Stimulated activated CD4-positive, alpha-beta T cell treated with anti-CD3 and anti-CD28 coated beads, Interleukin-12 subunit alpha, Interleukin-12 subunit beta, amount 100 ng/mL, for 4 hours (primary cell): ENCODE measurements at places on chromosomes 13 and 19.

- no peak for DNase-seq
These were observed 4.1 kb downstream of the ENOX1 start for GRCh38 chr13:43782686-43783085.

DNA sequence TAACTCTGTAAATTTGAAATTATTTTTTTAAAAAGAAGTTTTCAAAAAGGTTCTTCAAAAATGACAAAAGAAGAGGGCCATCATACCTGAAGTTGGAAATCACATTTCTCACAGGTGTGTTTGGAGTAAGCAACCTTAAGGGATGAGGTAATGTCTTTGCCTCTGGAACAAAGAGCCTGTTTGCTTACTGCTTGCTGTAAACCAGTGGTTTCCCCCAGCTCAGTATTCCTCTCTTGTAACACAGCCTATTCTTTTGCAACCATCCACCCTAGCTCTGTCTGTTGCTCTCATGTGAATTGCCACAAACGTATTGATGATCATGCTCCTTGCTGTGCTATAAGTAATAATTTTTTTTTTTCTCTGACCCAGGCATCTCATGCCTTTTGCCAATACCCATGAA, 38.1 kb downstream of the UCHL3 start:
- DNase-seq, result no peak

DNA sequence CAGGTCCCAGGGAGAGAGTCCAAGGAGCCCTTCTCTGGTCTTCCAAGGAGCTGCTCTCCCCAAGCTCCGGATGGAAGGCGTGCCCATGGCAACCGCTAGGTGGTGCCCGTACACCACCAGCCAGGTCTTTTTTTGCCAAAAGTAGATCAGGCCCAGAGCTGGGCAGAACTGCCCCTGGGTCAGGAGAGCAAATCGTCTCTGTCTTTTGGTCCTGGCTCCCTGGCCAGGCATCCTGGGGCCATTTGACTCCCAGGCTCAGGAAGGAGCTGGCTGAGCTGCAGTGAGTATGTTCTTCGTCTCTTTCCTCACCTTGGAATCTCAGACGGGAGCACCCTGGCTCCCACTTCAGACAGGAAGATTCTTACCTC, 24.6 kb upstream of the BCL3 start:
- DNase-seq, result peak; percentile 73

GRCh38 chr19:40341601-40342482, 6.4 kb downstream of the C19orf47 start:
- no peak for DNase-seq

DNA sequence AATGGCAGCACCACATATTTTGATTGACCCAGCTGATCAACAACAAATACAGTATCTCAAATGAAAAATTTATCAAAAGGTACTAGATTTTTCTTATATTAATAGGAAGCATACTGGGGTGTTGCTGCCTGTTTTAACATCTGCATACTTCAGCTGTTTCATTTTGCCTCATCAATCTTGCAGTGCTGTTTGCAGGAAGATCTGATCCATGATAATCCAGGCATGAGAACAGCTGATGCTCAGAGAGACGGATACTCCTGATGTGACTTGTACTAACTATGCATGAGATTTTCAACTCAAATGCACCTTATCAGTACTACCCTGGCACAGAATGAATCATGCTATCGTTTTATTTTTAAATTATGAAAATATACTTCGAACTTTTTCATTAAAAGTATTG, 2136.8 kb downstream of the PCDH9 start:
- DNase-seq, result no peak

- no peak for DNase-seq
These were observed 1551.8 kb downstream of the SLITRK1 start for GRCh38 chr13:82330499-82330898.

DNA sequence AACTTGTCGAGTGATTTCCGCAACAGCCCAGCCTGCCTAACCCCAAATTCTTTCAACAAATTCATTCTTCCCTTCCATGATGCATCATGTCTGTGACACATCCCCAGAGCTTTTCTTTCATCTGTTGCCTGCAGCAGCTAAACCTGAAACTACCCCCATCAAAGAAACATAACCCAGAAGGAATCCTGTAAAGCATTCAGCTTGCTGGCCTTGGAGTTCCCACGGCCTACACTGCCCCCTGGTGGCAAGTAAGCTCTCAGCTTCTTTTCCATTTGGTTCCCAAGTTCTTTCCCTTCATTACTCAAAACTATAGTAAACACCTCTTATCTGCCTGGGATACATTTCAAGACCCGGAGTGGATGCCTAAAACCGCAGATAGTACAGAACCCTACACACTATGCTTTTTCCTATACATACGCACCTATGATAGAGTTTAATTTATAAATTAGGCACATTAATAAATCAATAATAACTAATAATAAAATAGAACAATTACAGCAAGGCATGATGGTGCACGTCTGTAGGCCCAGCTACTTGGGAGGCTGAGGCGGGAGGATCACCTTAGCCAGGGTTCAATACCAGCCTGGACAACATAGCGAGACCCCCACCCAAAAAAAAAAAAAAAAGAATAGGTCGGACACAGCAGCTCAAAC, 7.4 kb downstream of the ETHE1 start:
- peak; percentile 78 for DNase-seq

GRCh38 chr13:94121686-94122085, 357.8 kb downstream of the DCT start:
- no peak for DNase-seq

DNA sequence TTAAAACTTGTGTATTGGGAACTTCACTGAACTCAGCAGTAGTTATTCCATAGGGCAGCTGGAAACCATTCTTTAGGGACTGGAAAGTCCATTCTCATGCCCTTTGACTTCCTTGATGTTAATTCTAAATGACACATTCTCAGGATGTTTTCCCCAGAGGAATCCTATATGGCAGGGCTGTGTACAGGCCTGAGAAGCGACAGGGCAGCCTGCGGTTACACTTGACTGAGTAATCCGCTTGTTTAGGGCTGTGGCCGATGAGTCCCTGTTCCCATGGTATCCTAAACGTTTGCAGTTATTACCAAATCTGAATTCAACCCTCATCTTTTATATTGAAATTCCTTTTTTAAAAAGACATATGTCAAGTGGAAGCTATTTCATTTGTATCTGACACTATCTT, 83.5 kb downstream of the COL4A2 start:
- no peak for DNase-seq

DNA sequence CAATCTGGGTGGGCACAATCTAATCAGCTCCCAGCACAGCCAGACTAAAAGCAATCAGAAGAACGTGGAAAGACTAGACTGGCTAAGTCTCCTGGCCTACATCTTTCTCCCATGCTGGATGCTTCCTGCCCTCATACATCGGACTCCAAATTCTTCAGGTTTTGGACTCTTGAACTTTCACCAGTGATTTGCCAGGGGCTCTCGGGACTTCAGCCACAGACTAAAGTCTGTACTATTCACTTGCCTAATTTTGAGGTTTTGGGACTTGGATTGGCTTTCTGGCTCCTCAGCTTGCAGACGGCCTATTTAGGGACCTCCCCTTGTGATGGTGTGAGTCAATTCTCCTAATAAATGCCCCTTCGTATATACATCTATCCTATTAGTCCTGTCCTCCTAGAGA, 66.6 kb upstream of the SOX21 start:
- DNase-seq, result no peak

- DNase-seq, result no peak
These were observed 154.4 kb downstream of the GGACT start for GRCh38 chr13:100434010-100434763.

- peak; percentile 86 for DNase-seq
These were observed 3.6 kb downstream of the LGALS7 start for GRCh38 chr19:38769635-38770211.

- no peak for DNase-seq
These were observed 31.4 kb downstream of the CERS4 start for GRCh38 chr19:8240274-8241229.

GRCh38 chr19:52640916-52641315, 2.8 kb upstream of the ZNF83 start:
- DNase-seq, result no peak

- no peak for DNase-seq
These were observed 385.2 kb downstream of the PCDH9 start for GRCh38 chr13:66844933-66845332.

GRCh38 chr13:113567681-113568080, 16.9 kb upstream of the TFDP1 start:
- DNase-seq, result no peak

DNA sequence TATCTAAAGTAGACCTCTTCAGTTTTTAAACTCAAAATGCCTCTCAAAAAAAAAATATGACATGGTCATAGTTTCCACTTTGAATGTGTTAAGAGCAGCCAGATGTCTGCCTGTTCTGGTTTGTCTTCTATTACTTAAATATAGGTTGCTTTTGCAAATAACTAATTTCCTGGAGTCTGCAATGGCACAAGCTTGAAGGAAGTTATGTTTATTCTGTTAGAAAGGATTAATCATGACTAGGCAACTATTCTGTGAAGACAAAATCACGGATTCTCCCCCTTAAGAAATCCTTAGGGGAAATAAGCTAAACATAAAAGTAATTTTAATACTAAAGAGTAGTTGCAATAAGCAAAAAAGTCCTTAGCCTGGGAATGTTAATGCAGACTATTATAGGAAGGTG, 26.3 kb downstream of the SKA3 start:
- DNase-seq, result no peak

- no peak for DNase-seq
These were observed 52.3 kb upstream of the ZNF536 start for GRCh38 chr19:30319876-30320275.

GRCh38 chr19:43634872-43635560, 4.6 kb downstream of the CADM4 start:
- no peak for DNase-seq

GRCh38 chr13:97567510-97568243, 133.7 kb downstream of the RAP2A start:
- no peak for DNase-seq

GRCh38 chr19:33022472-33023116, 42.1 kb downstream of the RHPN2 start:
- DNase-seq, result no peak

DNA sequence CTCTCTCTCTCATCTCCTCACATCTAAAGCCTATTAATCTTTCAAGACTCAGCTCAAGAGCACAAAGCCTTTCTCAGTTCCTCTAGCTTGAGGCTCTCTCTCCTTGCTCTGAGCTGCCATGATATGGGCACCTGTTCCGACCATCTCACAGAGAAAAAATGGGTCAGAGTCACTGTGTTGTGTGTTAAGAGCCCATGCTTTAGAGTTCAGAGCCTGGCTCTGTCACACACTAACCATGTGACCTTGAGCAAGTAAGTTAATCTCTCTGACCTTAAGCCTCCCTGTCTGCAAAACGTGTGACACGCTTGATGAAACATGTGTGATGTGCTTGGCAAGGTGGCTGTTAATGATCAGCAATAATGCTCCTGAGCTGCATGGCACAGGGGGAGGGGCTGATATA, 245.2 kb downstream of the DLEU7 start:
- no peak for DNase-seq

- peak; percentile 48 for DNase-seq
These were observed at the start of gene BRSK1 for GRCh38 chr19:55283548-55284377. BRSK1 (plus strand) TSS chr19:55283997; CDS start chr19:55284443, 446 bp downstream.

- peak; percentile 54 for DNase-seq
These were observed 13.8 kb upstream of the EHD2 start for GRCh38 chr19:47699360-47699917.

DNA sequence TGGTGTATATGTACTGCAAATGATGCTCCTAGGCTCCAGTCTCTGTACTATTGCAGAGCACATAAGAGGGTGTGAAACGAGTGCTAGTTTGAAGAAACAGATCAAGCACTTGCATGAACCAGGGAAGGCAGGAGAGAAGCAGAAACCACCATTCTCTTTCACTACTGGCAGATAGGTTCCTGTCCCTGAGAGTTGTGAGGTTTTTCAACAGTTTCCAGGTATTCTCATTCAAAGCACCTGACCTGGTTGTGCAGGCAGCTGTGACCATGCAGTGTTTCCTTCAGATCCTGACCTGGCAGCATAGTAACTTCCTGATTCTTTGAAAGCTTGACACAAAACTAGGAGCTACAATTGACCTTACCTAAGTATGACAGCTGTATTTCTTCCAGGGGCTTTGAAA, 164.9 kb downstream of the UFM1 start:
- DNase-seq, result no peak

- no peak for DNase-seq
These were observed 140.9 kb downstream of the ABCC4 start for GRCh38 chr13:95160112-95160906.

GRCh38 chr13:50893211-50893852, 16.3 kb upstream of the RNASEH2B start:
- no peak for DNase-seq

DNA sequence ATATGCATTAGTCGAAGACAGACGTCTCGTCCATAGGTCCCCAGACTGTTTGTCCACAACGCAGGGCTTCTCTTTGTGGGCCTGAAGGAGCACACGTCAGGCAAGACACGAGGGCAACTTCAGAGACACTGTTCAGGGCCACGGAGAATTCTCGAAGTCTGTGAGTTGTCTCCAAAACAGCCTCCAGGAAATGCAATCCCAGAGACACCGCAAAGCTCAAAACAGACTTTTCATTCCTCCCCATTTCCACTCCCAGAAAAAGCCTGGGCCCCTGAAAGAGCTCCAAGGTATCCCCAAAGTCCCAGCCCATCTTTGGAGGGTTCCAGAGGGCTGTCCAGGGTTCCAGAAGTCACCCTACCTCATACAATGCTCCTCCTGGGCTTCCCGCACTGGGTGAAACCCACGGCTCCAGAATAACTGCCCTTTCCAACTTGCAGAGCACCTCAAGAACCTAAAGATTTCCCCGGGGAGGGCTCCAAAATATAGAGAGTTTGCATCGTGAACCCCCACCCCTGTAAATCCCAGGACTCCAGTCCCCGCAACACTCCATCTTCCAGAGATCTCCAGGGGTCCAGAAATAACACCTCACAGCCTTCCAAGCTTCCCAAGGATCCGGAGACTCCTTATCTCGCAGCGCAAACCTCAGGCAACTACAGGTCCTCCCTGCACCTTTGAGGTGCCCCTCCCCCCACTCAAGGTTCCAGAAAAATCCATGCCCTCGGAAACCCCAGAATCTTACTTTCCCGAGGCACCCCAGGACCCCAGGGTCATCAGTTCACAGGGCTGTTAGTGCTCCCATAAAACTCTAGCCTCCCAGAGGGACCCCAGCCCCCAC, 687 bp upstream of the FTL start:
- DNase-seq, result no peak

- DNase-seq, result no peak
These were observed 44.5 kb upstream of the MIR17HG start for GRCh38 chr13:91303031-91303430.

GRCh38 chr13:99980201-99980823, 1.3 kb upstream of the ZIC2 start:
- peak; percentile 59 for DNase-seq

DNA sequence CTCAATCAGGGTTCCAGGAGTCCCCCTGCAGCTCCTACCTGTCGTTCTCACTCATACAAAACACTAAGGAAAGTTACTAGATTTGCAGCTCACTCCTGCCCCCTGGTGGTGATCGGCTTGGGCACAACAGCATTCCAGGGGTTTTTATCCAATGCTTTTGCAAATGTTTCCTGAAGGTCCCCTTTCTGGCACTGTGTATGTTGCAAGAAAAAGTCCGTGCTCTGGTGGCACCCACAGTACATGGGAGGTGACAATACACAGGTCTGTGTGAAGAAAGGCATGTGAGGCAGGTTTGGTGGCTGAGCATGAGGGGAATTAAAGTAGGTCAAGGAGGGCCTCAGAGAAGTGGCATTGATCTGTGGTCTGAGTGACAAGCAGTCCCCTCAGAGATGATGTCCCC, 8.6 kb upstream of the TYK2 start:
- peak; percentile 88 for DNase-seq

- no peak for DNase-seq
These were observed 202.3 kb downstream of the NBEA start for GRCh38 chr13:35144166-35144890.
